Suppressor macrophage treated with lipopolysaccharide for 4 hours (primary cell): ENCODE measurements at places on chromosomes 2 and 18.

- DNase-seq: no peak
These were observed 119.5 kb downstream of the POLE4 start for GRCh38 chr2:75077909-75078308.

DNA sequence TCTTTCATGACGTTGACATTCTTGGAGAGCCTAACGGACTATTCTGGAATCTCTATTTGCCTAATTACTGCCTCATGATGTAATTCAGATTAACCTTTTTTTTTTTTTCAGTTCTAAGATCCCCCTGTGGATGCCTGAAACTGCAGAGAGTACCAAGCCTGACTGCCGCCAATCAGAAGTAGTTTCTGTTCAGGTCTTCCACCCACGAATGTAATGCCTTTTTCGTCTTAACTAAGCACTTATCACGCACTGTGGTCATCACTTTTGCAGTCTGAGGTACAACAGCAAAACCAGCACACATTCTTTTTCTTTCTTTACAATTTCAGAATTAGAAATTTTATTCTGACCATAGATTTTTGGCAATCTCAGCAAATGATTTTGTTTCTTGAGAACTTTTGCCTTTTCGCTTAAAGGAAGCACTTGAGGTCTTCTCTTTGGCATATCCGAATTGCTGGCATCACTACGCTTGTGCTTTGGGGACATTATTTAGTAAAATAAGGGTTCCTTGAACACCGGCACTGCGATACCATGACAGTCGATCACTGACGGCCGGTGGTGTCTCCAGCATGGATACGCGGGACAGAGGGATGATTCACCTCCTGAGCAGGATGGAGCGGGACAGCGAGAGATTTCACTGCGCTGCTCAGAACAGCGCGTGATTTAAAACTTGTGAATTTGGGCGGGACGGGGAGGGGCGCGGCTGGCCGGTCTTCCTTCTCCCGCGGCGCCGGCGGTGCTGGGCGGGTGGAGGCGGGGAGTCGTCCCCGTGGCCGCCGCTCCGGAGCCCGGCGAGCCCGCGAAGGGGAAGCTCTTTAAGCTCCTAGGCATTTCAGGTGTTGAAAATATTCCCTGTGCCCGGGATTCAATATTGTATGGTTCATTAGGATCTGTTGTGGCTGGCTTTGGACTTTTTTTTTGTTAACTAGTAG lies 32.0 kb upstream of the GPR55 start:
- peak; percentile 69 for DNase-seq

GRCh38 chr2:200296118-200296517 lies 10.4 kb upstream of the SPATS2L start:
- DNase-seq: no peak

DNA sequence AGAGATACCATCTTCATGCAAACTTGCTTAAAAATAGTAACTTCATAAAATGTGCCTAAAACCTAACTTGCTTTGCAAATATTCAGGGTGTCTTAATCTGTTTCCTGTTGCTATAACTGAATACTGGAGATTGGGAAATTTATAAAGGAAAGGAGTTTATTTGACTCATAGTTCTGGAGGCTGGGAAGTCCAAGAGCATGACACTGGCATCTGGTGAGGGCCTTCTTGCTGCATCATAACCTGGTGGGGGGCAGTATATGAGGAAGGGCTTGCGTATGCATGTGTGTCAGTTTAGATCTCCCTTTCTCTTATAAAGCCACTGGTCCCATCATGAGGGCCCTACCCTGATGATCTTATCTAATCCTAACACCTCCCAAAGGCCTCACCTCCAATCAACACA lies 166.5 kb downstream of the LPIN1 start:
- DNase-seq: no peak

- DNase-seq: no peak
These were observed 31.2 kb upstream of the EDAR start for GRCh38 chr2:109020217-109020637.

DNA sequence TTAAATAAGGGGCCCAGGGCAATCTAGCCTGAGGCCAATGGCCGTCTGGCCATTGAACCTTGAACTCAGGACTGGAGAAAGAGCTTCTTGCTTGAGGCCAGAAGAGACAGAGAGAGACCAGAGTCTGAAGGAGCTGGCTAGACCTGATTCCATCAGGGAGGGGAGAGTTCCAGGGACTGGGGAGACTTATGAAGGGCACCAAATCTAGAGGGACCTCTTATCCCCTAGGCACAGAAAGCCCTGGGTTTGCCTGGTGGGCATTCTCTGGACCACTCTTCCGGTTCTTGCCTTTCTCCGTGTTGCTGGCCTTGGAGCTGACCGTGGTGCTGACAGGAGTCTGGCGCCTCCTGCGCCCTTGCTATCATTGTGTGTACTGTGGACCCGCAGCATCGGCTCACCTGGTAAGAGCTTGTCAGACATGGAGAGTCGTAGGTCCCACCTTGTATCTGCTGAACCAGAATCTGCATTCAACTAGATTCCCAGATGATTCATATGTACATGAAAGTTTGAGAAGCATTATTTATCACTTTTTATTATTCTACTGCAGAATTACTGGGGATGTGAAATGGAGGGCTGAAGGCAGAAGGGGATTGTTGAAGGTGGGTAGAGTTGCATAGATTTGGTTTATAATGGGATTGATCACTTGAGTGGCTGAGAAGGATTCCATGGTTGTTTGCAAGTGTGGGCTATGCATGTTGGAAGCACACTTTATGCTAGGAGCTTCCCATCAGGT lies 4.3 kb upstream of the TRPM8 start:
- DNase-seq: no peak

- peak; percentile 9 for DNase-seq
These were observed 287.0 kb downstream of the SLC8A1 start for GRCh38 chr2:40164736-40165508.

- DNase-seq: no peak
These were observed 7.2 kb upstream of the CYBRD1 start for GRCh38 chr2:171514908-171515582.

DNA sequence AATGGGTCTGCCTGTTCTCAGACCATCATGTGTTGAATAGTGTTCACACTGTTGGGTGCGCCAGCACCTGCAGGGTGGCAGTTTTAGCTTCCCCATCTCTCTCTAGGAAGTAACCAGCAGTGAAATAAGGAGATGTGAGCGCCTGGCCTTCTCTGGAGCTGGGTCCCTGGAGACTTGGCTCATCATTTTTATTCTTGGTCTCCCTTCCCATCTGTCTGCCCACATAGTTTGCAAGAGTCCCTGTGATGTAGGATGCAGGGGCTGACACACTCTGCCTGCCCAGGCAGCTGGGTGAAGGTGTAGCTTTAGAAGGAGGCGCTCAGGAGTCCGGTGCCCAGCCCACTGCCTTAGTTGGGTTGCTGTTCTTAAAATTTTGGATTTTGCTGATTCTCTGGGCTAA lies 172.2 kb downstream of the LDLRAD4 start:
- no peak for DNase-seq

DNA sequence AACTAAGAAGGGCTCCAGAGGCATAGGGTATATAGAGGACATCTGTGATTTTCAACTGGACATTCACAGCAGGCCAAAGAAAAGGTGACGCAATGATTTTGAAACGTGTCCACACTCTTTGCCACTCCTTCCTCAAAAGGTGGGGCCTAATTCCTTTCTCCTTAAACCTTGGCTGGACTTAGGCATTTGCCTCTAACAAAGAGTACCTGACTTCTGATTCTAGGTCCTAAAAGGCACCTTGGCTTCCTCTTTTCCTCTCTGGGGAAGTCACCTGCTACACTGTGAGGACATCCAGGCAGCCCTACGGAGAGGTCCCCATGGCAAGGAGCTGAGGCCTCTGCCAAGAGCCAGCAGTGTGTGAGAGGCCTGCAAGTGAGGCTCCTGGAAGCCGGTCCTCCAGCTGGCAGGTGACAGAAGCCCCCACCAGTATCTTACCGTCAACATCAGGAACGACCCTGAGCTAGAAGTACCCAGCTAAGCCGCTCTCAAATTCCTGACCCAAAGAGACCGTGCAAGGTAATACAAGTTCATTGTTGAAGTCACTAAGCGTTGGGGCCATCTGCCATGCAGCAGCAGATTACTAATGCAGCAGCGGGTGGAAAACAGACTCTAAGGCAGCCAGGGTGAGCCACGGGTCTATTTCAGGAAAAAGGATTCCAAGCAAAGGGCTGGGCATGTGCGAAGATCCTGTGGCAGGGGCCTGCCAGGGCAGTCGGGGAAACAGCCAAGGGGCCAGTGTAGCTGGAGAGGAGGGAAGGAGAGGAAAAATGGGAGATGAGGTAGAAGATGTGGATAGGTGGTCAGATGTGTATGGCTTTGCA lies 7.4 kb upstream of the HES6 start:
- DNase-seq: no peak

- DNase-seq: no peak
These were observed 364.7 kb downstream of the XIRP2 start for GRCh38 chr2:167253025-167253424.

- DNase-seq: no peak
These were observed 300.6 kb downstream of the EIPR1 start for GRCh38 chr2:3076848-3077642.

DNA sequence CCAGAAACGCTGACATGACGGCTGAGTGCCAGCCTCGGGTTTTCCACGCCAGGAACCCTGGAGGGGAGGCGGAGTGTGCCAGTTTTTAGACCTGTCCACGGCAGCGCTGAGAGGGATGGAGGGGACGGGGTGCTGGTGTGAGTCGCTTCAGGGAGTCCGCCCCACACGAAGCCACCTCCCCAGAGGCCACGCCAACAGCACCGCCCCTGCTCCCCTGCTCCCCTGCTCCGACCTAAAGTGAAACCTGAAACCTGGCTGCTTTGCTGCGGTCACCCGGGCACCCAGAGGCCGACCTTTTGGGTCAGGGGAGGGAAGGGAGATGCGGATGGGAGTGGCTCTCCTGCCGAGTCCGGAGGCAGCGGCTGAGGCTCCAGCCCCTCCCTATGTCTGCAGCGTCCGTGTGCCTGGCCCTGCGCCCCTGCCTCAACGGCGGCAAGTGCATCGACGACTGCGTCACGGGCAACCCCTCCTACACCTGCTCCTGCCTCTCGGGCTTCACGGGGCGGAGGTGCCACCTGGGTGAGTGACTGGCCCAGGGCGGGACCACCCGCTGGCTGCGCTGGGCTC lies 38.1 kb downstream of the SNED1 start:
- no peak for DNase-seq

GRCh38 chr2:67318993-67319481 lies 78.1 kb upstream of the ETAA1 start:
- no peak for DNase-seq

- no peak for DNase-seq
These were observed 25.9 kb downstream of the ZAP70 start for GRCh38 chr2:97739020-97739892.

DNA sequence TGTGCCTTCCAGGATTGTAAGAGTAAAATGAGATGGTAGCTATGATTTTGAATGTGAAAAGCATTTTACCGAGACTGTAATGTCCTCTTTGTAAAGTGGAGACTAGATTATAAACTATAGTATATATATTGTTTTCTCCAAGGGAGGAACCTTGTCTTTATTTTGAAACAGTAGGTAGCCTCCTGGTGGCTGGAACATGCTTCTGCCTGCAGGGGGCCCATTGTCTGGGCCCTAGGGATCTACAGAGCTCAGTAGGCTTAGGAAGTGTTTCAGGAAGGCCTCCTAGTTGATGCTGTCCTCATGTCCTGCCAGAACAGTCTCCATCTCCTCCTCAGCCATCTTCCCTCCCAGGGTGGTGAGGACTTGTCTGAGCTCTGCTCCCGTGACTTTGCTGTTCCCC lies 3.0 kb downstream of the PIKFYVE start:
- no peak for DNase-seq

DNA sequence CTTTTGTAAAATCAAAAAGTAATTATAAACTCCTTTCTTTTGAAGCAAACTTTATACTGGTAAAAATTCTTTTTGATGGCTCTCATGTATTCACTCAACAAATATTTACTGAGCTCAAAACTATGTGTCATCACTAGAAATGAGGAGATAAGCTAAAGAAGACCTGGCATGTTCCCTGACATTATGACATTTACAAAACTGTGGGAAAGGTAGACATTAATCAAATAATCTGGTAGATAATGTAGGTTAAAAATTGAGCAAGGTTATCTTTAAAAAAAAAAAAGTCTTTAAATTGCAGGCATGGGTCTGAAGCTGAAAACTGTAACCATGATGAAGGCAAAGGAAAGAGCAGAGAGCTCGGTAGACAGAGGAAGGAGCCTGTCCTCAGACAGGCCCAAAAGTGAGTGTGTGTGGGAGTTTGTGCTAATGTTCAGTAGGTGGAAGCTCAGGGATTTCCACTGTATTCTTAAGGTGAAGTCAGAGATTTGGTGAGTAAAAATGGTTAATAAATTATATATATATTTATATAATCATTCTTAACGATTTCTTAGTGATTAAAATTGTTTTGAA lies 612.9 kb downstream of the LRP1B start:
- DNase-seq: no peak

GRCh38 chr2:238055841-238056240 lies 5.0 kb upstream of the SCLY start:
- DNase-seq: no peak

DNA sequence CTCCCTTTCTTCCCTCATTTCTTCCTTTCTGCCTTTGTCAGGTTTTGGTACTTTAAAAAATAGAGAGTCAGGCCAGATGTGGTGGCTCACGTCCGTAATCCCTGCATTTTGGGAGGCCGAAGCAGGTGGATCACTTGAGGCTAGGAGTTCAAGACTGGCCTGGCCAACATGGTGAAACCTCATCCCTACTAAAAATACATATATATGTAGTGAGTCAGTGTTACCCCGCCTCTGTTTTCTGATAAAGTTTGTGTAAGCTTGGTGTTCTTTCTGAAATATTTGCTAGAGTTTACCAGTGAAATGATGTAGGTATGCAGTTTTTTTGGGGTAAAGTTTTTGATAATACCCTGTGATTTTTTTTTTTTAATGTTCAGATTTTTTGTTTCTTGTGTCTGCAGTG lies 58.8 kb downstream of the DGKD start:
- DNase-seq: no peak

- DNase-seq: peak; percentile 54
These were observed 67.8 kb downstream of the ODC1 start for GRCh38 chr2:10380048-10380926.

- no peak for DNase-seq
These were observed 189.6 kb downstream of the LRP1B start for GRCh38 chr2:141941210-141941714.

DNA sequence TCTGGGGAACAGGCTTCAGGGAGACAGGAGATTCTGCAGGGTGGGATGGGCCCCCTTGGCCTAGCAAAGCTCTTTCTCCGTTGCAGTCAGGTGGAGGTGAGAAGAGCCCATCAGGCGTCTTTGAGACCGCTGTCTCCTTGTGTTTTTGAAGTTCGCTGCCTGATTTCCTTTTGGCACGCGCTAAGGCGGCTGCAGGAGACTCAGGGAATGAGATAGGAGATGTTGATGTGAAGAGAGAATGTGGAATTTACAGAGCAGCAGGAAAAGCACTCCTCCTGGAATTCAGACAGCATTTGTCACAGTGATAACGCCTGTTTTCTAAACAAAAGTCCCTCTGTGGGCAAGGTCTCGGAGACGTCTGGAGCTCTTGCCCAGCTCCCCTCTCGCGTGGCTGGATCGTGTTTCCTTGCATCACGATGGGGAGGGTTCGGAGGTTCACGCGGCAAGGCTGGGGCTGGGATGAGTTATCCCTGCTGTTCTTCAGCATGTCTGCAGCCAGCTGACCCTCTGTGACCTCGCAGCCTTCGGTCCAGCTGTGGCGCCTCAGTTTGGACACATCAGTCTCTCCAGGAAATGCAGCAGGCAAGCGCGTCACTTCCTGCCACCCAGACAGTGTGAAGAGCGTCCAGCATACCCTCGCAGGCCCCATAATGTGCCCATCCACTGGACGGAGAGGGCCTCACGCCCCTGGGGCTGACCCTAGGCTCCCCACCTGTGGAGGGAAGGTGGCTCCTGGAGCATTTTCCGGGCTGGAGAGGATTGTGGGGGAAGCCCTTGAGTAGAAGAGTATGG lies 30.2 kb downstream of the GLI2 start:
- no peak for DNase-seq
